ENCODE measurements at places on chromosomes 7 and 10.

DNA sequence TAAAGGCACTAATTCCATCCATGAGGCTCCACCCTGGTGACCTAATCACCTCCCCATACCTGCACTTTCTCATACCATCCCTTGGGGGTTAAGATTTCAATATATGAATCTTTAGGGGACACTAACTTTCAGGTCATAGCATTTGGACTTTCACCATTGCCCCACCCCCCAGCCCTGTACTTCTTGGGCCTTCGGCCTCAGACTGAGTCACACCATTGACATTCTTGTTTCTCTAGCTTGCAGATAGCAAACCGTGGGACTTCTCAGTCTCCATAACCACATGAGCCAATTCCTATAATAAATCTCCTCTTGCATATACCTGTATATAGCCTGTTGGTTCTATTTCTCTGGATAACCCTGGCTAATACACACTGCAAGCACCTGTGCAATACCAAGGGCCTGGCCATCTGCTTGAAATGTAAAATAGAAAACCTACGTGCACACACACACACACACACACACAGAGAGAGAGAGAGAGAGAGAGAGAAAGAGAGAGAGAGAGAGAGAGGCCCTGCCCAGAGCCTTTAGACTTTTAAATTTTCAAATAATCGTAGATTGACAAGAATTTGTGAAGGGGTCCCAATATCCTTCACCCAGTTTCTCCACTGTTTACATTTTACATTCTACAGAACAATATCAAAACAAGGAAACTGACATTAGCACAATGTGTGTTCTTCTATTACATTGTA is 25.3 kb downstream of the ANXA8 start:
- DNase-seq = no peak

GRCh38 chr10:79336739-79337138 is 10.5 kb upstream of the PPIF start:
- no peak for DNase-seq

DNA sequence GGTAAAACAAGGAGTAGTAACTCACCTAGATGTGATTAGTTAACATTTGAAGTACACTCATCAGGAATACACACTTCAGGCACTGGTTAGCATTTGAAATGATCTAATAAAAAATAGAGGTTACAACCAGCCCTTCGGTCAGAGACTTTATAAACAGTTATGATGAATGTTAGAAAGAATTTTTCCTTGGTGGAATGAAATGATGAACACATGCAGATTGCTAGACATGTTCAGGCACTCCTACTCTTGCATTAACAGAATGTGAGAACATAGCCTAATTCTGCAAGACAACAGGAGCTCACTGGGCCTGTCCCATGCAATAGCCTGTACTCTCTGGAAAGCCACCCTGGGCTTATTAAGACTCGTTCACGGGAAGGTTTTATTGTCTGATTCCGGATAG is 47.3 kb upstream of the TECTB start:
- DNase-seq = no peak

DNA sequence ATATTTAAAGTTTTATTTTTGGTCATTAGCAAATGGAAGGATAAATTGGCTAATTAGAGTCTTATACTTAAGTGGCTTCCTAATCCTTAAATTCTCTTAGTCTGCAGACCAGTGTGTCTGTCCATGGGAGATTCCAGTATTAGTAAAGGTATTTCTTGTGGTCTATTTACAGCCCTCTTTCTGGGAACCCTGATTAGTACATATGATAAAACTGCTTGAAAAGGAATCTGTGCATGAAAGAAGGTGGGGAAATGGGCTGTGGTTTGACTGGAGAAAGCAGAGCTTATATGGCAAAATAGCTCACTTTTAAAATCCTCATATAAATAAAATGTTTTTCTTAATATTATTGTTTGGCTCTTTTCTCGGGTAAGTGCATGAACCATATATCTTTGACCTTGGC is 124.5 kb upstream of the RHOBTB1 start:
- DNase-seq = no peak

DNA sequence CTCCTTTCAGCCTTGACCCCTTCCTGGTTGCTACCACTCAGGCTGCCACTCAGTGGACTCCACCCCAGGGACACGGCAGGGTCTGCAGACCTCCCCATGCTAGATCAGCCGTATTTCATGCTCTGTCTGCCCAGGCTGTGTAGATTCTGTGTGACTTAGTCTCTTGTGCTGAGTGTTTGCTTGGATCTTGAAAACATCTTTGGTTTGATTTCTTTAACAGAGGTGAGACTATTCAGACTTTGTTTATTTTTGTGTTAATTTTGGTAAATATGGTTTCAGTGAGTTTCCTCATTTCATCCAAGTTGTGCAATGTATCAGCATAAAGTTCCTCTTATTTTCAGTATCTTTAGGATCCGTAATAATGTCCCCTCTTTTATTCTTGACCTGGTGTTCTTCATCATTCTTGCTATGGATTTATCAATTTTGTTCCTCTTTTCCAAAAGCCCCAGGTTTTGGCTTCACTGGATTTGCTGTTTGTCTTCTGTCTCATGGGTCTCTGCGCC is 21.2 kb upstream of the PWWP2B start:
- peak; percentile 5 for DNase-seq

DNA sequence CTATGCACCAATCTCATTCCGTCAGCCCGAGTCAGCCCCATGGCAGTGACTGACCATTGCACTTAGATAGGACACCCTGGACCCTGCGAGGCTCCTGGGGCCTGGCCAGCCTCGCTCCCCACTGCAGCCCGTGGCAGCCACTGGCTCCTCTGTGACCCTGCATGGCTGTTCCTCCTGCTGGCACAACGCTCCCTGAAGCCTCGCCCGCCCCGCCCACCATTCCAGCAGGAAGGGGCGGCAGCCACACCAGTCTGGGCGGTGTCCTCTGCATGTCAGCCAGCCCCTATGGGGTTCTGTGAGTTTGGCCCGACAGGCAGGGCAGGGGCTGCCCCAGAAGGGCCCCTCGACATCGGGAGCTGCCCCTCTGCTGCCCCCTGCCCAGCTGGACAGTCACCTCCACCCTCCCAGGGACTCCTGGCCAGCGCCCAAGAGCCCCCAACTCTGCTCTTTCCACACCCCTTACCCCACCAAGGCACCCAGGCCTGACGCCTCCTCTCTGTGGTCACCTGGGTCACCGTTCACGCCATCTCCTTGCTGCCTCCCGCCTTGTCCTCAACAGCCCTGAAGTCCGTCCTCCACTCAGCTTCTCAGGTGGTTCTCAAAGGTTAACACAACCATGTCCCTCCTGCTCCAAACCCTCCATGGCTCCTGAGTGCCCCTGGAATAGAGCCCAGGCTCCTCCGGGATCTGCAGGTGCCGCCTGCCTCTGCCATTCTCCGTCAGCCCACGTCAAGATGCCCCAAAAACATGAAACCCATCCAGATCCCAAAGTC is 103.5 kb downstream of the MICALL2 start:
- DNase-seq = no peak

DNA sequence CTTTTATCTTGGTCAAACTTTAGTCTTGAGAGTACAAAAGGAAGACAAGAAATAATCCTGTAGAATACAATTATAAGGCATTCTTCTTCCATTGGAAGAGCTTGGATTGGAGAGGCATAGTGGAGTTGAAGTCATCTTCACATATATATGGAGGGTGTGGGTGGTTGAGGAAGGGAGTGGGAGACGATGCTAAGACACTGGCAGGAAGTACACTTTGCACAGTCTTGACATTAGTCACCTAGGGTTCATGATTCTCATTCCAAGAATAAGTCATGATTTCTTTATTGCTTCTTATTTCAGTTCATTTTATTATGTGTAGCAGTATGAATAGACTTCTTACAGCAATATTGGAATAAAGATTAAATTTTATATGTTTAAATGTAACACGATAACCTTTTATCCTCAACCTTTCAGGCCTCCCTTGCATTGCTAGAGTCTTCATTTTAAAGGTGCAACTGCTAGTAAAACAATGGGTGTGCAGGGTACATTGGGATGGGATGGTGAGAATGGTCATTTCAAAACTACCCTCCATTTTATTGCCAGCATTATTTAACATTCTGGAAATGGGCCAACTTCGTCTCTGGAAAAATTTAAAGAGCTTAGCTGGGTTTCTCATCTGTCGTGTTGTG is 12.3 kb upstream of the SLC26A3 start:
- no peak for DNase-seq

DNA sequence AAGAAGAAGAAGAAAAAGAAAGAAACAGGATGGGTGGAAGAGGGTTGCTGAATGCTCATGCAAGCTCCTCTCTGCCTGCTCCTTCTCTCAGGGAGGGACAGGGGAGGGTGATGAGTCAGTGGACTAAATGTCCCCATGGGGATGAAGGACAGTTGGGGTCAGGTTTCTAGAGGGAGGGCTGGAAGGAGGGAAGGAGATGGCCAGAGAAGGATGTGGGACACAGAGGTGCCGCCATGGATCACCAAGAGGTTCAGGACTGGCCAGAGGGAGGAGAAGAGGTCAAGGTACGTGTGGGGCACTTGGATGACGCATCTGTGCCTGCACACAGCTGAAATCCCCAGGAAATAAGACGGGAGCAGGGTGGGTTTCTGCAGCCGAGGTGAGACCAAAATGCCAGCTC is 88.9 kb upstream of the GTF2I start:
- no peak for DNase-seq

DNA sequence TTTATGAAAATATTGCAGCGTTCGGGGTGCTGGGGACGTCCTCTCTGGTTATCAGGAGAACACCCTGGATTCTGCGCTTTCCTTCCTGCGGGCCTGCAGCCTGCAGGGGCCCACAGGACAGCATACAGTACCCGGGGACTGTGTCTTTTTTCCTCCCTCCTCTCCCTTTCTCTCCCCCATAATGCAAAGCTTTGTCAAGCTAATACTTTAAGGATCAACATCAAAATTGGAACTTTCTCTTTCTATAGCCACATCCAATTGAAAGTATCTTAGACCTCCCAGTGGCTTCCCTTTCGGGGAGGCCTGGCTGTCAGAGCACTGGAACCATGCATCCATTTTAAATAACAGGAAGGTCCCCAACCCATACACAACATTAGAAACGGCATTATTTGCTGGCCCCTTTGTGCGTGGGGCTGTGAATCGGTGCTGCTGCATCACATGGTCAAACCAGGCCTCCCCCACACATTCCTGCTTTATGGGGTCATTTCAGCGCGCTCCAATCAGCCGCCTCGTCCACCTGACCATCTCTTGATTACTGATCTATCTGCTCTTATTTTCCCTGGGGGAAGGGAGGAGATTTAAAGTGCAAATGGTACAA is 505.1 kb downstream of the DNAJB6 start:
- no peak for DNase-seq

DNA sequence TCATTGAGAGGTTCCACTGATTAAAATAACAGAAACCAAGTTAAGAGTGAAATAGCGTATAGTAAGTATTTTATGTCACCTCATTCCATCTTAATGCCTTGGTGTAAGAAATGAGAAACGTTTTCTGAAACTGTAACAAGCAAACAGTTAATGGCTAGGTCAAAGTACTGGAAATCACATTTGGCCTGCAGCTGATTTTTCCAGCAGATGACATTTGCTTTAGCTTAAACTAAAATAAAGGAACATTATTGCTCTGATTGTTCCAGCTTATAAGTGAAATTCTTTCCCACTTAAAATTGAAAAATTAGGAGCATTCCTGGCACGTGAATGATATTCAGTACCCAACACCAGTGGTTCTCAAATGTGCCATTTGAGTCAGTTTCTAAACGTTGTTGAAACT is 213.6 kb upstream of the DPP6 start:
- DNase-seq = no peak

- DNase-seq = no peak
Observed at GRCh38 chr7:42745357-42746059, 166.4 kb downstream of the C7orf25 start.

DNA sequence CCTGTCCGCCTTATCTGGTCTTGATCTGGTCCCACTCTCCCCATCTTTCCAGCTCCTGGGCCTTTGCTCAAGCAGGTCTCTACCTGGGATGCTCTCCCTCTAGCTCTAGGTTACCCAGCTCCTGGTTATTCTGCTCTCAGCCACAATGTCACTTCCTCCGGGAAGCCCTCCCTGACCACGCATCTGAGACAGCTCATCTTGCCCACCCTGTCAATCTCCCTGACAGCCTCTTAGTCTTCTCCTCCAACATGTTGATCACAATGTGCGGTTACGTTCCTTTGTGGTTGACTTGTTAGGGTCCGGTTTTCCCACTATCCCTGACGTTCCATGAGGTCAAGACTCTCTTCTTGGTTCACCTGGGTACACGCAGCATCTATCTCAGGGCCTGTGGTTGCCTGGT is 55.6 kb downstream of the GOLGA7B start:
- DNase-seq = no peak

DNA sequence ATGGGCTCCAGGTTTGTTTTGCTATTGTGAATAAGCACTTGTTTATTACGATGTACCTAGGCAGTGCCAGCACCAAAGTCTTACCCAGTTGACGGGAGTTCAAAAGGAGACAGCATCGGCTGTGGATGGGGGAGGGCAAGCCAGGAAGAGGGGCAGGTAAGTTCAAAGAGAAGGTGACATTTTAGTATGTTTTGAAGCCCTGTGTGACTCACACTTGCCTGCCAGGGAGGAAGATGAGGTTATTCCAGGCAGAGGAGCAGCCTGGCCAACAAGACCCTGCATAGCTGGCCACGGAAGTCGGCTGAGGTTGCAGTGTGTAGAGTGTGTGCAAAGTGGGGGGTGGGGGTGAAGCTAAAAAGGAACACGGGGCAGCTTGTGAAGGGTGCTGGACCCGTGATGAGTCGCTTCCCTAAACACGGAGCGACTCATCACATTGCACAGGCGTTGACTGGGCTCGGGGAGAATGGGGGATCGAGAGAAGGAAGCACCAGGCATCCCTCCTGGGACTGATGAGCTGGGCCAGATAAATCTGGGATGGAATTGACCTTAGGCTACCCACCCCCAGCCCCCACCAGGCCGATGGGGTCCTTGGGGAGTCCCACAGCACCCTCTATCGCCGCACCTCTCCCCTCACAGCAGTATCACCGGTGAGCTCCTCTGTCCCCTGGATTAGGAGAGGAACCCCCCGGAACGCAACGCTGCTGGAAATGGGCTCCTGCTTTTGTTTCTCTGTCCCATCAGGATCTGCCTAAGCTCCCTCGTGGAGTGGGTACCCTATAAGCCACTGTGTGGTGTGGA is 97.9 kb upstream of the IKZF1 start:
- DNase-seq = no peak
